ENCODE measurements at places on chromosomes 7 and 10.

GRCh38 chr7:45625067-45625466 is 50.9 kb downstream of the ADCY1 start:
- DNase-seq: no peak

GRCh38 chr7:77438131-77438530 is 22.0 kb upstream of the GSAP start:
- no peak for DNase-seq

- no peak for DNase-seq
These were observed 112.8 kb downstream of the PPP1R3A start for GRCh38 chr7:113805976-113806375.

- DNase-seq: peak; percentile 20
These were observed 26.1 kb upstream of the DNAJC1 start for GRCh38 chr10:22029445-22030236.

DNA sequence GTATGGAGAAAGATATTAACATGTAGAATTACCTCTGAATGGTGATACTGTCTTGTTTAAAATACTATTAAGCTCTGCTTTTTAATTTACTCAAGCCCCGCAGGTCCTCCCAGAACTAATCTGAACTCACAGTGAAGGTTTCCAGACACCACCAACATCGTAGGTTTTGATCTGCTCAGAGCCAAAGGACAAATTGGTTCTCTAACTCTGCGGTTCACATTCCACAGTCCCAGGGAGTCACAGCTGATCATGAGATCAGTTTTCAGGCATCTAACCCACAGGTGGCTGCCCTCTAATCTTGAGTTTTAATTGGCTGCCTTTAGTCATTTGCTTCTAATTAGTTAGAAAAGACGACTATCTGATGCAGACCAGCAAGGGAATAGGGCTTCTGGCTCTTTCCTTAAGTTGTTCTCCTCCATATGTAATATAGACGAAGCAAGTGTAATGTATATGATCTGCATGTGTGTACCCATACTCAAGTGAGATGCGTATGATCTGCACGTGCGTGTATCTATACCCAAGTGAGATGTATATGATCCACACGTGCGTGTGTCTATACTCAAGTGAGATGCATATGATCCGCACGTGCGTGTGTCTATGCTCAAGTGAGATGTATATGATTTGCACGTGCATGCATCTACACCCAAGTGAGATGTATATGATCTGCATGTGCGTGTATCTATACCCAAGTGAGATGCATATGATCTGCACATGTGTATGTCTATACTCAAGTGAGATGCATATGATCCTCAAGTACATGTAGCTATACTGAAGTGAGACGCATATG is 331.5 kb upstream of the NPVF start:
- no peak for DNase-seq

DNA sequence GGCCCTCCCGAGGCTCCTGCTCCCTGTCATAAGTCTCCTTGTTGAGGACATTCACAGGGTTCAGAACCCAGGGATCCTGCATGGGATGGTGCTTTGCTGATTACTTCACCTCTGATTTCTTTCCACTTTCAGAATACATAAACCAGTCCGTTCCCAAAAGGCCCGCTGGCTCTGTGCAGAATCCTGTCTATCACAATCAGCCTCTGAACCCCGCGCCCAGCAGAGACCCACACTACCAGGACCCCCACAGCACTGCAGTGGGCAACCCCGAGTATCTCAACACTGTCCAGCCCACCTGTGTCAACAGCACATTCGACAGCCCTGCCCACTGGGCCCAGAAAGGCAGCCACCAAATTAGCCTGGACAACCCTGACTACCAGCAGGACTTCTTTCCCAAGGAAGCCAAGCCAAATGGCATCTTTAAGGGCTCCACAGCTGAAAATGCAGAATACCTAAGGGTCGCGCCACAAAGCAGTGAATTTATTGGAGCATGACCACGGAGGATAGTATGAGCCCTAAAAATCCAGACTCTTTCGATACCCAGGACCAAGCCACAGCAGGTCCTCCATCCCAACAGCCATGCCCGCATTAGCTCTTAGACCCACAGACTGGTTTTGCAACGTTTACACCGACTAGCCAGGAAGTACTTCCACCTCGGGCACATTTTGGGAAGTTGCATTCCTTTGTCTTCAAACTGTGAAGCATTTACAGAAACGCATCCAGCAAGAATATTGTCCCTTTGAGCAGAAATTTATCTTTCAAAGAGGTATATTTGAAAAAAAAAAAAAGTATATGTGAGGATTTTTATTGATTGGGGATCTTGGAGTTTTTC is 159.8 kb upstream of the LANCL2 start:
- no peak for DNase-seq

- no peak for DNase-seq
These were observed 83.5 kb upstream of the SLF2 start for GRCh38 chr10:100829097-100829870.

Measured in CD4-positive, alpha-beta T cell treated with Interleukin-6 at 100 ng/mL for 8 hours (primary cell).